ENCODE measurements at places on chromosomes 5 and 9.

GRCh38 chr9:136140966-136141365, 22.3 kb upstream of the TMEM250 start:
- DNase-seq, result peak; percentile 17

DNA sequence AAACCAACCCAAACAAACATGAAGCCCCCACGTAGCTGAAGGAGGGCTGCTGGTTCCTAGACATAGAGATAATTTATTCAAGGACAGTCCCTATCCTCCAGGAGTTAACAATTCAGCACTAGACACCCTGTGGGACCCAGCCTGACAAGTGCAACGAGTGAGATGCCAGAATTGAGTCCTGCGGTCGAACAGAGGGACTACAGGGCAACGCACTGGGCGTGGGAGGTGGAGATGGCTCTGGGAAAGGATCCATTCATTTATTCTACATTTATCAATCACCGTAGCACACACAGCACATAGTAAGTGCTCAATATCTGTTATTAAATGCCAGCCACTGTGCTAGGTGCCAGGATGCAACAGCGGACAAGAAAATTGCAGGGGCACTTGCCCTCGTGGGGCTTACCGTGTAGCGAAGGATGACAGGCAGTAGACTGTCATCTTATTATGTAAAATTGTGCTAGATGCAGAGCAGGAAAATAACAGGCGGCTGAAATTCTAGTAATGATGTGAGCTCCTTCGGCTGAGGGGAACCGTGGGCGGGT, 855 bp upstream of the ARHGAP26 start:
- DNase-seq, result peak; percentile 38

- no peak for DNase-seq
Measured at GRCh38 chr5:133896873-133897272, 71.6 kb downstream of the C5orf15 start.

DNA sequence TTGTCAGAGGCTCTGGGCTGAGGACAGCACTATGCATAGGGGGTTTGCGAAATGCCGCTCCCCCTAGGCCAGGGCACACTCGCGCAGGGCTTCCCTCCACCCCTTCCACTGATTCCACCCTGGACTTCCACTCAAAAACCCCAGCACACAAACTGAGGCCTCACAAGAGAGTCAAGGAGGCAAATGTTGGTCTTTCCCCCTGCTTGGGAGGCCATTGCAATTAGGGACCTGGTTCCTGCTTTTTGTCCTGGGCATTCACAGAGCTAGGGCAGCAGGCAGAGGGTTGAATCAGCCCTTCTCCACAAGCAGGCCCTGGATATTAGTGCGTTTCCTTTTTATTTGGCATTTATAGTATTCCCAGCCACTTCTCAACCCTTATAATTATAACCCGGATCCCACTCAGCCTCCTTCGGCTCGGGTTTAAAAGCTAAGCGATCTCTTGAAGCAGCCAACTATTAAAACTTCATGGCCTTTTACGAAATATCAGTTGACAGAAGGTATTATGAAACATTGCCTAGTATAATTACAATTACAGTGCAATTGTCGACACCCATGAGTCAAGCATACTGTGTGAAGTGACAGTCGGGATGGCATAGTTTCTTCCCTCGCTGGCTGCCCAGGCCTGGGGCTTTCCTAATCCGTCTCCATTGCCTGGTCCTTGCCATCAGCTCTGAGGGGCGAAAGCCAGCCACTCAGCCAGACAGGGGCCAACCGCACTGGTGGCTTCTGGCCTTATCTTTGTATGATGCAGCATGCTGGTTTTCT, 285.5 kb upstream of the MAP3K1 start:
- DNase-seq, result no peak

DNA sequence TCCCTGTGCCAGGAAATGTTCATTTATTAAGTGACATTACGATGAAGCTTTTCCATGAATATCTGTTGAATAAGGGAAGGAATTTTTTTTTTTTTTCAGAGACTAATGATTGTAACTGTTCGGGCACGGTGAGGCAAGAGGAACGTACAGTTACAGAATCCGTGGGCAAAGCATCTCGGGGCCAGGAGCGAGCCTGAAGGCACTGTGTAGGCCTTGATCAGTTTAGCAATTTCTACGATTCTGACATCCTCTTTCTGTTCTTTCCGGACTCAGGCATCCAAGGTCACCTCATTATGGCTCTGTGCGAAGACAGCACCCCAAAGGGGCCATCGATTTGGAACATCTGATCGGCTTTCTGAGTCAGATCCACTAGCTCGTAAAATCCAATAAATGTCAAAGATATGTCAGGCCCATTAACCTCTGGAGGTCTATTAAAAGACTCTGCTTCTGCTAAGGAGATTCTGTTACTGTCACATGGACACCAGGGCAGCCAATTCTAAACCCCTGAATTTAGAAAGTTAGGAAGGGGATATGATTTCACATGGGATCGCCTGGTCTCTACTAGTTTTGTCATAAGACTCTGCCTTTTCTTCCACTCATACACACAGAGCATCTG, 41.4 kb upstream of the BOD1 start:
- DNase-seq, result no peak

- DNase-seq, result no peak
Measured at GRCh38 chr5:124658867-124659557, 87.4 kb downstream of the ZNF608 start.

GRCh38 chr9:87120610-87121009, 173.3 kb upstream of the GAS1 start:
- no peak for DNase-seq

- no peak for DNase-seq
Measured at GRCh38 chr9:32487981-32488380, 38.0 kb downstream of the RIGI start.

DNA sequence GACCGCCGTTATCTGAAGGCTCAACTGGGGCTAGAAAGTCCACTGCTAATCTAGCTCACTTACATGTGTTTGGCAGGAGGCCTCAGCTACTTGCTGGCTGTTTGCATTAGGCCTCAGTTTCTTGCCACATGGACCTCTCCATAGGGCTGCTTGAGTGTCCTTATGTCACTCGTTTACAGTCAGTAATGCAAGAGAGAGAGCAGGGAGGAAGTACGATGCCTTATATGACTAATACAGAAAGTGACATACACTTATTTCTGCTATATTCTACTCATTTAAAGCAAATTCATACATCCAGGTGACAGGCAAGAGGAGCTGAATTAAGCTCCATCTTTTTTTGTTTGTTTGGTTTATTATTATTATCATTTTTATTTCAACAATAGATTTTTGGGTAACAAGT, 179.6 kb downstream of the LURAP1L start:
- DNase-seq, result no peak

DNA sequence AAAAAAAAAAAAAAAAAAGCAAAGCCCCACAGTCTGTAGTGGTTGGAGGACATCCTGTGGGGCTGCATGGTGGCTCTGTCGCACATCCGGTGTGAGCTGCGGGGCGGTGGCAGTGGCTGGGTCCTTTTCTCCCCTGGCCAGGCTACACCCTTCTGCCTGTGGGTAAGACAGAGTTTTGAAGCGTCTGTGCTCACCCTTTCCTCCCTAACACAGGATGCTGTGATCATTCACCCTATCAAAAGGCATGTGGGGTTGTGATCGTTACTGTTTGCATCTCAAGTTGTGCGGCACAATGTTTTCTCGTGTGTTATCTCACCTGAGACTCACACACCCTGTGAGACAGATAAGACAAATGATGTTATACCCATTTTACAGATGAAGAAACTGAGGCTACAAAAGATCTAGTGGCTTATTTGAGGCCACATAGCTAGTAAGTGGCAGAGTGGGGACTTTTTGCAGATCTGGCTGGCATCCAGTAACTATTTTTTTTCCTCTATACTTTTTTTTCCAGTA, 17.5 kb downstream of the IRF1 start:
- DNase-seq, result no peak

DNA sequence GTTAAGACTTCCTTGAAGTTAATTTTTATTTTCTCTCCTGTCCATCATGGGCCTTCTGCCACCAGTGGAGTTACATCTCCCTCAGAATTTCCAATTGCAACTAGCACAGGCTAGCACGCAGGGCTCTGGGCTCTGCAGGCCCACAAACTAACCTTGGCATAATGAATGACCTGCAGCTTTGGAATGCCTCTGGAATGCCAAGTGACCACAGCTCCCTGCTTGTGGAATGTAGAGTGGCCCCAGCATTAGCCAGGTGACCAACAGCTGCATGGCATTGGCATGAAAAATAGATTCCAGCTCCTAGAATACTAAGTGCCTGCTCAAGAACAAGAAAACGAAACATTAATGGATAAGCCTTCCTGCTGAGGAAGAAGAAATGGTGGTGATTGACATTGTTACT, 726.1 kb downstream of the BRINP1 start:
- no peak for DNase-seq

DNA sequence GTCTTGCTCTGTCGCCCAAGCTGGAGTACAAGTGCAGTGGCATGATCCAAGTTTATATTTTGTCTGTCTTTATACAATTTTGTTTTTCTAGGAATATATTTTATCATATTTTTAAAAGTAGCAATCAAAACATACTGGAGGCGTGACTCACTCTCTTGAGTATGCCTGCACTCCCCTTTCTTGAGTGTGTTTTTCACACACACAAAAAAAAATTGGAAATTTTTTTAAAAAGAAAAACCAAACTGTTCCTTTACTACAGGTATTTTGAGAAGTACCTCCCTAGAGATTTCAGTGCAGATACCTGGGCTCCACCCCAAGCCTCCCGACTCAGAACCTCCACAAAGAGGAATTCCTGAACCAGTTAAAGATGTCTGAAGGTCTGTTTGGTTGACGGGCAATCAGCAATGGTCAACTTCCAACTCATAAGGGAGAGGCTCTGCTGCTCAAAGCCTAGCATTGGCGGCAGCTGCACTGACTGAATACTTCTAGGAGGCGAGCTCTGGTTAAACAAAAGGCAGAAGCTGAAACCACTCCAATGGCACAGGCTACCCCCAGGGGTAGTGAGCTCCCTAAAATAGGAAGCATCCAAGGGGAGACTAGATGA, 27.4 kb downstream of the PDE6A start:
- no peak for DNase-seq

DNA sequence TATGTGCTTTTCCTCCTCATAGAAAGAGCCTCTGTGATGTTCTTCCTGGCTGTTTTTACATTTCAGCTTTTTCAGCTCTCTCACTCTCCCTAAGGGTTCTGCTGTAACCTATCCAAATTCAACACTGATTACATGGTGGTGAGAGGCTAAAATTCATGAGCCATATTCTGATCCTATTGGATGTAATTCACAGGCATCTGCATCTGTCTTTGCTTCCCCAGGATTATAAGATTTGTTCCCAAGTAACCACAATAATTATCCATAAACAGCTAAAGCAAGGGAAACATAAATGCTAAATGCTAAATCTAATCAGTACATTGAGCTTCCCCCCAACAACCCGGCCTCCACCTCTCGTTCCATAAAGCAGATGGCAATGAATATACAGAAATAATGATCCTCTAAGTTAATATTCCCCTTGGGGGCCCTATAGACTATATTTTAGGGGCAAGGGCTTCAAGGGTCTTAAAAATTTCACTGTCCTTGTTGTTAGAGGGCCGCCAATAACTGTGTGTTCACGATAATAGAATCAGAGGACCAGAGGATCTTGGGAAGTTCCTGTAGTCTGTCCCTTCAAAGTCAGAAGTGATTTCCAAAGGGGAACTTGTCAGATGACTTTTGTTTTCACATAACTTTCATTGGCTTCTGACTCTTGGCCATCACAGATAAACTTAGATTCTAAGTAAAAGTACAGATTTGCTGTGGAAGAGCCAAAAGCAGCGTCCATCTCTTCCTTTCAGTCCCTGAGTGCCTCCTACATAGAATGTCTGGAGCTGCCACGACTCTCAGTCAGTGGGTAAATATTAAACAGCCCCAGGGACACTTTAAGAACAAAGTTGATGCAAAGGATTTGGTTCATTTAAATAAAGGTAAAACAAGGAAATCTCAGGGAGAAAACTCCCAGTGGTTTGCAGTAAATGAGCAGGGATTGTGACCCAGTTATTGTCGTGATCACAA, 125.6 kb downstream of the ALDH1A1 start:
- no peak for DNase-seq

DNA sequence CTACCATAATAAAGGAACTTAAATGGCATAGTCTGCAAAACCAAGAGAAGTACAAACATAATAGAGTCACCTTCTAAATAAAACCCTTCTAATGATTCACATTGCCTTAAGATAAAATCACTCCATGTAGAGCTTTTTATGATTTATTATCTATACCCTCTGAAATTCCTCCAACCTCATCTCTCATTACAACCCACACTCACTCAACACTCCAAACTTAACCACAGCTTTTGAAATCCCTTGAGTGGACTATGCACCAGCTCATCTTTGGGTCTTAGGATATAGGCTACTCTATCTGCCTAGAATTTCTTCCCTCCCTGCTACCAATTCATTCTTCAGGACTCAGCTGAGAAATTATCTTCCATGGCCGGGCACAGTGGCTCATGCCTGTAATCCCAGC, 122.5 kb downstream of the CETN3 start:
- no peak for DNase-seq

DNA sequence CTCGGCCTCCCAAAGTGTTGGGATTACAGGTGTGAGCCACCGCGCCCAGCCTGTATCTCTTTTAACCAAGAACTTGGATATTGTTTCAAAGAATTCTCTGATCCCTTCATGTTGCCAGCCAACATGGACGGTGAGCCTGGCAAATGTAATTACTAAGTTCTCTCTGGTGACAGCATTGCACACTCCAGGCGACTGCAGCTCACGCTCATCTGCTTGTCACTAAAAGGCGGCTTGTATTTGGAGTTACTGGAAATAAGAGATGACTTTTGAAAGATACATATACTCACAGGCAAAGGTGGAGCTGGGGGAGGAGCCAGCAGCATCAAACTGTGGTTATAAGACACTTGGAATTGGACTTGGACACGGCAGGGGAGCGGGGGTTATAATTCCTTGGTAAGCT, 172.3 kb downstream of the SLIT3 start:
- no peak for DNase-seq

- DNase-seq, result no peak
Measured at GRCh38 chr9:85640425-85640824, 101.3 kb downstream of the AGTPBP1 start.

- no peak for DNase-seq
Measured at GRCh38 chr5:72511774-72512592, 4.8 kb upstream of the ZNF366 start.

- no peak for DNase-seq
Measured at GRCh38 chr9:121956808-121957207, 136.3 kb downstream of the TTLL11 start.

GRCh38 chr5:72599519-72600370, 92.5 kb upstream of the ZNF366 start:
- DNase-seq, result no peak

GRCh38 chr9:126413391-126414068, 86.9 kb downstream of the MVB12B start:
- no peak for DNase-seq

DNA sequence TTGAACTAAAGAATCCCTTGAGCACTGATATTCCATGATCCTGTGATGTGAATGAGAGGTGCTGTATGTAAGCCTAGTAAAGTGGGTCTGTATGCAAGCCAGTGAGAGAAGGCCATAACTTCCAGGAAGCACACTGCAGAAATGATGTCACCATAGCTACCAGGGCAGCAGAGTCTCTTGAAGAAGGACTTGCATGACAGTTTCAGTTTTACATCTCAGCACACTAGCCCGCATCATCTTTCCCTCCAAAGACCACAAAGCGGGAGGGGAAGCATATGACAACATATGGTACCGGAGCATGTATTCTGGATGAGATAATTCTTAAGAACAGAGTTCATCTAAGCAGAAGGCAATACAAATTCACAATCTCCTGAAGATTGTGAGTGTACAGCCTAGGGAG, 37.6 kb upstream of the MAST4 start:
- no peak for DNase-seq

- no peak for DNase-seq
Measured at GRCh38 chr5:137496919-137497318, 2.2 kb downstream of the SPOCK1 start.

GRCh38 chr5:32589942-32590869, 4.8 kb downstream of the SUB1 start:
- no peak for DNase-seq

- no peak for DNase-seq
Measured at GRCh38 chr5:39587675-39588074, 162.9 kb upstream of the DAB2 start.
